CD4-positive, alpha-beta T cell treated with Interleukin-4 for 1 hour (primary cell): ENCODE measurements at places on chromosomes 3 and 15.
A peak's percentile ranks its signal among the peaks of the same experiment; 100 is the strongest.

- DNase-seq: no peak
Measured at GRCh38 chr3:190048932-190049441, 71.7 kb downstream of the P3H2 start.

DNA sequence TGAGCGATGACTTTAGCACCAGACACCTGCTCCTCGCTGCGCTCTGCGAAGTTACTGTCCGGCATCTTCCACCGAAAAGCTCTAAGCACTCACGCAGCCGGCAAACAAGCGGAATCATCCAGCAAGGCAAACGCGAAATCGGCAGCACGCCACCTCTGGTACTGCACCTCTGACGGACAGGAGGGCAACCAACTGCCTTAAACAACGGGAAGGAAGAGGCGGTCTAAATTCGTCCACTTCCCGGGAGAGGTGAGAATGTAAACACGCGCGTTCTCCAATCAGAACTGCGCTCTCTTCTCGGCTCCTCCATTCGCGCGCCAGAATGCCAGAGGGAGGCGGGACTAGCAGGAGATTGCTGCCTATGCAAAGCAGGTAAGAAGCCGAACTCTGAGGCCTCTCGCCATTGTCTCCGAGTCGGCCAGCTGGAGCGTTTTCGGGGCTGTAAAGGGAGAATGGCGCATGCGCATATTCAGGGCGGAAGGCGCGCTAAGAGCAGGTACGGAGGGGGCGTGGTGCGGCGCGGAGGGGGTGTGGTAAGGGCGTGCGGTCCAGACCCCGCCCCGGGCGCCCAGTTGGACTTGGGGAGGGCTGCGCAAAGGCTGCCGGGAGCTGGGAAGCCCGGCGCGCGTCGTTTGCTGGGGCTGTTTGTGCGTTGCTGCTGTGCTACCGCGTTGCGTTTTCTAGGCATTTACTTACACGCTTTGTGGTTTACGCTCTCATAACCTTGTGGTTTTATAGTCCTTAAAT is at the start of the genes BTD and HACL1:
BTD (plus strand) TSS at position 347 of the 747 bp plus-strand sequence. CDS start 33,695 bp downstream, outside the sequence.
HACL1 (minus strand) TSS at position 171 of the 747 bp plus-strand sequence; CDS start at position 65, 106 bp downstream.
- DNase-seq: peak; percentile 99

DNA sequence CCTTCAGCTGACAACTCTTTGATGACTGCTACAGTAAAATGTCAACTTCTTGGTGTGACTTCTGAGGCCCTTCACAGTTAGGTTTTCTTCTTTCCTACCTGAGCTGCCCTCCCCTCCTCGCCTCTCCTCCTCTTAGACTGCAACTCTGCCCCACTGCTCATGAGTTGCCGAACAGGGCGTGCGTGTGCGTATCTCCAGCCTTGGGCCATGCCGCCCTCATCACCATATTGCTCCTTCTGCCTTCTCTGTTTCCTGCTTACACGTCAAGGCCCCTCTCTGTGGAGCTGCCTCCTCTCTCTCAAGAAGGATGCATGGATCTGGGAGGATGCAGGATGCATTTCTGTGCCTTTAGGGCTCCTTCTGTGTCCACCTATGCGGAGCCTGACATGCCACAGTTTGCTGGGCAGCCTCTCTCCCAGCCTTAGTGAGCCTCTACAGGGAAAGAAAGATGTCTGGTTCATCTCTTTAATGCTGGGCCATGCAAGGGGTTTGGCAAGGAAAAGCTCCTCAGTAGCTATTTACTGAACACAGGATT is 205.9 kb downstream of the RPLP1 start:
- DNase-seq: no peak

- DNase-seq: no peak
Measured at GRCh38 chr3:139533781-139534454, 5.6 kb downstream of the RBP1 start.

DNA sequence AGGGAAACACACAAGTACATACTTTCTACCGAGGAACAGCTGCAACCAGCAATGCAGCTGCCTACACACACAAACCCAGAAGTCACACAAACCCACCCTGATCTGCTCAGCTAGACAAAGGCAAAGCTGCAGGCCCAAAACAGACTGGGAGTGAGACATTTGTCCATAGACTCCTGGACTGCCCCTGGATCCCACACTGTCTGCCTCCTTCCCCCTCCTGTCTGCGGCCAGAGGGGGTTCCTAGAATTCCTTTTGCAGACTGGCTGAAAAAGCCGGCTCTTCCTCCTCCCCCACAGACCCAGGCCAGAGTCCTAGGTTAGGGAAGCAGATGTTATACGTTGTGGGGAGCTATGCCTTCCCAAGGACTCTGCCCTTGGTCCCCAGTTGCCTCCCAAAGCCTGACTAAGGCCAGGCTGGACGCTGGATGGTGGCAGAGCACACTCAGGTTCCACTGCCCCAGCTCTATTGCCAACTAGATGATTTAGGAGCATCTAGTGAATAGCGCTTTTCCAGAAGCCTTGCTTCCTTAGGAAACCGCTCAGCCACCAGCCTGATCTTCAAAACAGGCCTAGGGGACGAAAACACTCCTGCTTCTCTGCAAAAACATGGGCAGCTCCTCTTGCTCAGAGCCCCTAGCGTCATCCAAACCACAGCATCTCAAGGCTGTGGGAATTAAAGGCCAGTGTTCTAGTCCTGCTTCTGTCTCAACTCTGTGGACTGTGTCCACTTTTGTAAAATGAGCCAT is 37.4 kb upstream of the CILP start:
- no peak for DNase-seq

DNA sequence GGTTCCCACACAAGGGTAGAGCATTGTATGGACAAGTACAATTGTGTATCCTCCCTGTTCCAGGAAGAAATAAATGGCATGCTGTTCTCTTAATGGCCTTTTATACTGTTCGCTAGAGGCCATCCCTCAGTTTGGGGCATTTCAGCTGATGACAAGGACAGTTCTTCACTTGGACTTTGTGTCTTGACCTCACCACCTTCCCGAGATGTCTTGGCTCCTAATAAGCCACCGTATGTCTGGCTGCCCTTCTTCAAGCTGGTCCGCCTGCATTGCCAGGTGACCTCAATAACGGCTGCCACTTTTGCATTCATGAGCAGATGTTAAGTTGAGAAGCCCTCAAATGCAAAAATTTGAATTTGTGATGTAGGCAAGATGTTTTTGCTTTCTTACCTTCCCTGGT is 24.1 kb downstream of the ZBTB38 start:
- DNase-seq: no peak

DNA sequence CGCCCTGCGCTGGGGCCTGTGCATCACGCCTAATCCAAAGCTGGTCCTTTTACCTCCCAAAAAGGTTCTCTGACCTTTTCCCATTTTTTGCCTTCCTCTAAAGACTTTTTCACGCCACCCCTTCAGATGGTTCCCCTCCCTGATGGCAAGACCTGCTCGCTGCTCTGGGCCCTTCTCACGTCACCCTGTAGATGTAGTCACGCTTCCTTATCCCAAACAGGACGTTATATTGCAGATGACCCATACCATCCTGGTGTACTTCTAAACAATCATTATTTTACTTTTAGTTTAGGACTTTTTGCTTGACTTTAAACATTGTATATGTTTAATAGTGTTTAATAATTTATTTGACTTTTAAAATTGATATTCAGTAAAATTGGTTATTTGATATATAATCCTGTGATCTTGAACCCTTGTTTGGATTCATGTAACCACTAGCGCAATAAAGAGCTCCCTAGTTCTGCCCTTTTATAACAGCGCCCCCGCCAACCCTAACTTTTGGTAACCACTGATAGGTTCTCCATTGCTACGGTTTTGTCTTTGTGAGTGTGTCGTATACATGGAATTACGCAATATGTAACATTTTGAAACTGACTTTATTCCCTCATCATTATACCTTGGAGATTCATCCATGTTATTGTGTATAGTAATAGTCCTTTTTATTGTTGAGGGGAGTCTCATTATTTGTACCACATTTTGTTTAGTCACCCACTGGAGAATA is 159.0 kb upstream of the CHRNA7 start:
- no peak for DNase-seq

GRCh38 chr3:84998545-84998944 is 39.8 kb downstream of the CADM2 start:
- no peak for DNase-seq
